Kidney (tissue), 22 donors: ENCODE measurements at places on chromosomes 1 and 21. TPM values are rescaled to one million over a fixed set of nuclear protein-coding genes. Genes with fewer than 3 reads are reported as not detected.

RC3H1 gene
- total RNA-seq, result 40.5 TPM

CD2 gene
- total RNA-seq, result 12.1 TPM

PLEKHG5 gene
- 14.0 TPM for total RNA-seq

ADAM30 gene
- total RNA-seq, result not detected

CD52 gene
- 30.8 TPM for total RNA-seq

CCDC30 gene
- 18.0 TPM for total RNA-seq

DMBX1 gene
- not detected for total RNA-seq

ZNF695 gene
- total RNA-seq, result 0.44 TPM

CCDC27 gene
- not detected for total RNA-seq

AMY1C gene
- total RNA-seq, result not detected

ZRANB2 gene
- total RNA-seq, result 78.8 TPM

GJA8 gene
- total RNA-seq, result 2.4 TPM

ARPC5 gene
- total RNA-seq, result 107 TPM

TTC22 gene
- 16.5 TPM for total RNA-seq

LBR gene
- total RNA-seq, result 80.2 TPM

NEK2 gene
- 0.35 TPM for total RNA-seq

WDR64 gene
- total RNA-seq, result not detected

WRAP73 gene
- total RNA-seq, result 18.4 TPM

ATF6 gene
- total RNA-seq, result 35.6 TPM

NOS1AP gene
- 10.7 TPM for total RNA-seq

CELA3A gene
- total RNA-seq, result not detected

CD48 gene
- 20.5 TPM for total RNA-seq

CLIC6 gene
- 10.1 TPM for total RNA-seq

GBP2 gene
- total RNA-seq, result 41.8 TPM

TEX38 gene
- total RNA-seq, result 0.35 TPM

SHE gene
- 18.1 TPM for total RNA-seq

ACOT11 gene
- 24.6 TPM for total RNA-seq
